ENCODE measurements at places on chromosomes 3 and 15. TPM values are rescaled to one million over a fixed set of nuclear protein-coding genes. Genes with fewer than 3 reads are reported as not detected.

The PIGB gene
- total RNA-seq, result 17.4 TPM

- no peaks in the 10 kb centered on the region for H3K36me3 ChIP-seq
- H3K27me3 ChIP-seq, result no peaks in the 10 kb centered on the region
- H3K4me3 ChIP-seq, result no peak overlapping the region
- DNase-seq, result peak; percentile 41
Measured at GRCh38 chr3:126542340-126543241, 16.1 kb downstream of the C3orf22 start.

DNA sequence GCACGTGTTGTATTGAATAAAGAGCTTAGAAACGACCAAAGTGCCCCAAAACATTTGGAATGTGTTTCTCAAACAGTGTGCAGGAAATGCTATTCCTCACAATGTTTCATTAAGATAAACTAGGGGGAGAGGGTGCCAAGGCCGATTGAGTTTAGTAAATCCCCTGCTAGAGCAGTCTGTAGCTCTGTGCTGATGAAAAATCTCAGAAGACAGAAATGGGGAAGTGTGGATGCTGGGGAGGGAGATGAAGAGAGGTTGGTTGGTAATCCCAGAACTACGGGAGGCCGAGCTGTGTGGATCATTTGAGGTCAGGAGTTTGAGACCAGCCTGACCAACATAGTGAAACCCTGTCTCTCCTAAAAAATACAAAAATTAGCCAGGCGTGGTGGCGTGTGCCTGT, 121.2 kb downstream of the FOXB1 start:
- H3K36me3 ChIP-seq, result no peaks in the 10 kb centered on the region
- DNase-seq, result no peak
- H3K27me3 ChIP-seq, result no peaks in the 10 kb centered on the region
- H3K4me3 ChIP-seq, result no peak overlapping the region
- peaks cover 15% of the 10 kb centered on the region for H3K4me1 ChIP-seq

The RPL35A gene
- total RNA-seq, result 1,301 TPM

The GOLGA8G gene
- total RNA-seq, result not detected

The PRICKLE2 gene
- not detected for total RNA-seq

- no peak overlapping the region for H3K4me3 ChIP-seq
- H3K36me3 ChIP-seq, result no peaks in the 10 kb centered on the region
- DNase-seq, result no peak
- peaks cover 3% of the 10 kb centered on the region for H3K27me3 ChIP-seq
- no peak overlapping the region for H3K27ac ChIP-seq
Measured at GRCh38 chr15:99029341-99030144, 22.0 kb upstream of the PGPEP1L start.

DNA sequence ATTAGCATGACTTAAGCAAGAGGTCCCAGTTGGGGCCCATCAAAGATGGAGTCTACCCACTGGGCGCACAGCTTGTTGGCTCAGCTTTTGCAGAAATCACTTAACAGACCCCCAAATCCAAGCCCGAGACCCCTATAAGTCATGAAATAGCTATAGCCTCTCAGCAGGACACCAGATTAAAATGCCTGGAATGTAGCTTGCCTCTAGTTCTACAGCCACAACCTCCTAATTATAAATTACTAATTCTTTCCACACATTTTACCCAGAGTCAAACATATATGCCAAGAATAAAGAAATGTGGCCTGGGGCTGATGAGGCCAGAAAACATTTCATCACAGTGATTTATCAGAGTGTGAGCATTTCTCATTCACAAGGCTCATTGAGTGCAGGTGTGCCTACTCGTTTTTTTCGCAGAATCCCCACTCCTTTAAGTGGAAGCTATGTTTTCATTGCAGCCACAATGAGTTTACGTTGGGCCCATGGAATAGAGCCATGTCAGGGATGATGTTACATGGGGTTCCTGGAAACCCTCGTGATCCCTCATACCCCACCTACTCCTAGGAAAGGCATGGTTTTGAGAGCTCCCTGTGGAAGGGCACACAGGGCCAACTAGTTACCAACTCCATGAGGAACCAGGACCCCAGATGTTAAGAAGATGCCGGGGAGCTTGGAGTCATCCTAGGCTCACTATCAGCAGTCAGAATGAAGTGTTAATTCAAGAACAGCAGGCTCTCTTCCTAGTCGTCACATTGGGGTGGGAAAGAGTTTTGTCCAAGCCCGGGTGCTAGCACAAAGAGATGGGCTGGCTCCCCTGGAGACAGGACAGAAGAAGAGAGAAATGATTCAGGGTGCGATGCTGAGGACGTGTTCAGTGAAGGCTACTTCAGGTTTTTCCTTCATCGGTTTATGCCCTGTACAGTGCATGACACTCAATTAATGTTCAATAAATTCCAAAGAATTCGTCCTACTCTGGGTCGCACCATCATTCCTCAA, 90.2 kb upstream of the ABHD17C start:
- H3K4me3 ChIP-seq, result no peak overlapping the region
- no peaks in the 10 kb centered on the region for H3K27me3 ChIP-seq
- H3K36me3 ChIP-seq, result no peaks in the 10 kb centered on the region
- H3K4me1 ChIP-seq, result no peaks in the 10 kb centered on the region

- H3K27me3 ChIP-seq, result no peaks in the 10 kb centered on the region
- H3K4me3 ChIP-seq, result no peak overlapping the region
- H3K27ac ChIP-seq, result no peak overlapping the region
- H3K36me3 ChIP-seq, result no peaks in the 10 kb centered on the region
- H3K4me1 ChIP-seq, result no peaks in the 10 kb centered on the region
Measured at GRCh38 chr3:128145279-128145678, 8.0 kb upstream of the EEFSEC start.

GRCh38 chr3:95705786-95706418, 1108.5 kb upstream of the EPHA6 start:
- no peak overlapping the region for H3K27ac ChIP-seq
- peak overlapping the region; percentile 29 for H3K4me3 ChIP-seq
- H3K27me3 ChIP-seq, result no peaks in the 10 kb centered on the region
- H3K36me3 ChIP-seq, result no peaks in the 10 kb centered on the region
- H3K4me1 ChIP-seq, result no peaks in the 10 kb centered on the region
- no peak for DNase-seq

The CCPG1 gene
- total RNA-seq, result 14.2 TPM

DNA sequence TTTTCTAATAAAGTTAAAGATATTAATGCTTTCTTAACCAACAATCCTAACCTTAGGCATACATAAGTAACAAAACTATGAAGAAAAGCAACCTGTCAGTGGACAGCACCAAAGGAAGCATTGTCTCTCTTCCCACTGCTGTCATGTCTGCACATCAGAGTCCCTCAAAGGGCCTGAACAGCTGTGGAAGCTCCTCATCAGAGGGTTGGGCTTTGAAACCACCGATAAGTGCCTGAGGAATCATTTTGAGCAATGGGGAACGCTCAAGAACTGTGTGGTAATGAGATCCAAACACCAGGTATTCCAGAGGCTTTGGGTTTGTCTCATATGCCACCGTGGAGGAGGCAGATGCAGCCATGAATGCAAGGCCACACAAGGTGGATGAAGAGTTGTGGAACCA, 182.5 kb downstream of the FMN1 start:
- H3K27ac ChIP-seq, result no peak overlapping the region
- DNase-seq, result no peak
- no peaks in the 10 kb centered on the region for H3K27me3 ChIP-seq
- no peaks in the 10 kb centered on the region for H3K4me1 ChIP-seq

DNA sequence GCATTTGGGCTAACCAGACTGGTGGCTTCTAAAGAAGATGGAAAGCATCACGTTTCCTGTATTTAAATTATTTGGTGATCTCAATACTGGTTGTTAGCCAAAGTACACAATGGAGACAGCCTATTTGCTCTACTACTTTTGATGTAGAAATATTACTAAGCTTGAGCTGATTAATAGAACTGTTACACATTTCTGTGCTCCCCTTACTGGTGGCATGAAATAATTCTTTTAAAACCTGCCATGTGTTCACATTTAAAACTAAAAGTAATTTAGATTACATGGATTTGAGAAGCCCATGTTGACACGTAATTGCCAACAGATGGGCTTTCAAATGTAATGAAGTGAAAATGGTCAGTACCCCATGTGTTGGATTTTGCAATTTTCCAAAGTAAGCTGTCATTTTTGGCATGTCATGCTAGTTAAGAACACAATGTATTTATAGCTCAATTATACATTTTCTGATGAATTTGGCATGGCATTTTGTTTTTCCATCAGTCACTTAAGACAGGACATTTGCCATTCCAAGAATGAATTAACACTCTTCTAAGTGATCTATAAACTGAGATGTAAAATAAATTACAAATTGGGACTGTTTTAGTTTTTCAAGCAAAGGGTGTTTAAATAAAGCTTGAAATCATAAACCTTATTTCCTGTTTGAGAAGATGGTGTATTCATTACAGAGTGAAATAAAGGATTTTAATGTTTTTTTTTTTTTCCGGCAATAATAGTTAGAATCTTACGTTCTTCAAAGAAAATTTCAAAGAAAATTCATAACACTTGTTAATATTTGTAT, 10.8 kb upstream of the RARRES1 start:
- H3K27me3 ChIP-seq, result no peaks in the 10 kb centered on the region
- no peak overlapping the region for H3K4me3 ChIP-seq
- H3K36me3 ChIP-seq, result no peaks in the 10 kb centered on the region
- no peak overlapping the region for H3K27ac ChIP-seq
- H3K4me1 ChIP-seq, result no peaks in the 10 kb centered on the region

GRCh38 chr3:77079988-77080610, 40.2 kb downstream of the ROBO2 start:
- no peak overlapping the region for H3K4me3 ChIP-seq
- DNase-seq, result no peak
- no peaks in the 10 kb centered on the region for H3K27me3 ChIP-seq

- no peaks in the 10 kb centered on the region for H3K36me3 ChIP-seq
- no peaks in the 10 kb centered on the region for H3K27me3 ChIP-seq
- no peaks in the 10 kb centered on the region for H3K4me1 ChIP-seq
- DNase-seq, result no peak
Measured at GRCh38 chr15:99845009-99845408, 111.8 kb upstream of the LYSMD4 start.

- no peak for DNase-seq
- H3K27ac ChIP-seq, result no peak overlapping the region
- H3K36me3 ChIP-seq, result no peaks in the 10 kb centered on the region
- H3K4me3 ChIP-seq, result no peak overlapping the region
Measured at GRCh38 chr3:191235331-191236314, 36.6 kb downstream of the OSTN start.

GRCh38 chr15:37550360-37551024, 383.9 kb upstream of the TMCO5A start:
- no peak overlapping the region for H3K4me3 ChIP-seq
- no peak overlapping the region for H3K27ac ChIP-seq
- no peak for DNase-seq

The ARHGAP11A gene
- 88.4 TPM for total RNA-seq

The MYRIP gene
- not detected for total RNA-seq

DNA sequence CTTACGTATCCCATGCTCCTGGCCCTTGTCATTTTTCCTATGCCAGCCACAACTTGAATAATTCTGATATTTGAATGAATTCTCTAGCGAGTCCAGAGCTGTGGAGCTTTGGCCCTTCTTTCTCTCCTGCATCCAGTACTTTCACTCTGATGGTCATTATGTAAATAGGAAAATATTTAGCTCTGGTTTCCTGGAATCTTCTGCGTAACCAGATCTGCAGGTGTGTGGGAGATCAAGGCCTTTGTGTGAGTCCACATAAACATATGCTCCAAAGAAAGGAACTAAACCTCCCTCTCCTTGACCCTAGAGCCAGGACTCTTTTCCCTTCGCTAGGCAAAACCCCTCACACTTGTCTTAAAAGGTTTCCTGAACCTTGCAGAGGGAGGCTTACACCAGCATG, 132.5 kb upstream of the THBS1 start:
- H3K4me1 ChIP-seq, result no peaks in the 10 kb centered on the region
- DNase-seq, result no peak
- no peak overlapping the region for H3K27ac ChIP-seq
- no peaks in the 10 kb centered on the region for H3K36me3 ChIP-seq
- H3K27me3 ChIP-seq, result no peaks in the 10 kb centered on the region

- H3K27me3 ChIP-seq, result no peaks in the 10 kb centered on the region
- no peaks in the 10 kb centered on the region for H3K4me1 ChIP-seq
- DNase-seq, result no peak
- H3K36me3 ChIP-seq, result no peaks in the 10 kb centered on the region
Measured at GRCh38 chr3:64837126-64837738, 149.4 kb upstream of the ADAMTS9 start.

The LDHAL6B gene
- total RNA-seq, result not detected

The USP13 gene
- total RNA-seq, result 13.8 TPM

GRCh38 chr3:7618606-7619005, 757.7 kb downstream of the GRM7 start:
- no peak overlapping the region for H3K4me3 ChIP-seq
- no peak for DNase-seq
- no peak overlapping the region for H3K27ac ChIP-seq

- H3K4me3 ChIP-seq, result no peak overlapping the region
- H3K27me3 ChIP-seq, result no peaks in the 10 kb centered on the region
- H3K36me3 ChIP-seq, result no peaks in the 10 kb centered on the region
- DNase-seq, result no peak
Measured at GRCh38 chr15:69647142-69647513, 194.5 kb downstream of the RPLP1 start.

The CCDC54 gene
- total RNA-seq, result not detected
